ENCODE measurements at places on chromosomes 13 and 19.

DNA sequence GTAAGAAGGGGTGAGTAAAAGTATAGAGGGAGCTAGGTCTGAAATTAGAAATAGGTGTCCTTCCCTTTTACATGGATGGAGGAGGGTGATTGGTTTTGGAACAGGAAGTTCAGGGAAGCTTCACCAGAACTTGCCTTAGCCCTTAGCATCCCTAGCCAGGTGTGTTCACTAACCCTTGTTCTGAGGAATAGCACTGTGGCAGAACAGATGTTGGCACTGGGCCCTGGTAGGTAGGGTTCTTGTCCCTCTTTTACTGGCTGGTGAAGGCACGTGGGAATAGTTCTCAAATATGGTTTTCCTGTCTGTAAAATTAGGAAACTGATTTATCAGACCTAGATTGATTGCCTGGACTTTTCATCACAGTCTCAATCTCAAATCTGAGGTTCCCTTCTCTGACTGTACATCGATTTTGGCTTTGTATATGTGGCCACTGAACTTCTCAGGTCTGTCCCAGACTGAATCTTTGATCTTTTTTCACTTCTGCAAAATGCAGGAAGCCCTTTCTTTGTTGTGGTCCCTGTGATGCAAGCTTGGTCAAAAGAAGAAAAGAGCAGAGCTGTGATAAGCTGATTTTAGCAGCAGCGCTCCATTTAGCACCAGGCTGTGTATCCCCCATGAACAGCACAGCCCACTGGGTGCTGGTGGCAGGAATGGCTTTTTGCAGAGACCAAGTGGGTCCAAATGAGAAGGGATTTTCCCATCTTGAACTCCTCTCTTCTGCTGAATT lies 86.2 kb upstream of the HTR2A start:
- DNase-seq: no peak

GRCh38 chr19:45508861-45509691 lies 1.8 kb downstream of the VASP start:
- no peak for DNase-seq

GRCh38 chr13:111623743-111624505 lies 303.5 kb downstream of the TEX29 start:
- DNase-seq: no peak

DNA sequence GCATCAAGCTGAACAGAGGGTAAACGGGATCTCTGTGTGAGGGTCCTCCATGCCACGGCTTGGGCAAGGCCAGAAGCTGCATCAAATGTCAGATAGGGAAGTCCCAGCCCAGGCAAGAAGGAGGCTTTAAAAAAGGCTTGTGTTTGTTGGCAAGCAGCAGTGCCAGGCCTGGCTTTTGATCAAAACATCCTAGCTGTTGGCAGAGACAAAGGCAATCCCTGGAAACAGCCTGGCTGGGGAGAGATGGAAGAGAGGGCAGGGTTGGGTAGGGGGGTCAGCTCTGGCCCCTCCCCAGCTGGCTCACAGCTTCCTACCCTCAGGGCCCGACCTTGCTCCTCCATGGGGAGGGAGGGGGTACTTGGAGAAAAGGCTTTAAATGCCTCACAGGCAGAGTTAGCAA lies 61.8 kb upstream of the KCTD15 start:
- no peak for DNase-seq

GRCh38 chr13:46855166-46855565 lies 41.7 kb downstream of the HTR2A start:
- DNase-seq: no peak

DNA sequence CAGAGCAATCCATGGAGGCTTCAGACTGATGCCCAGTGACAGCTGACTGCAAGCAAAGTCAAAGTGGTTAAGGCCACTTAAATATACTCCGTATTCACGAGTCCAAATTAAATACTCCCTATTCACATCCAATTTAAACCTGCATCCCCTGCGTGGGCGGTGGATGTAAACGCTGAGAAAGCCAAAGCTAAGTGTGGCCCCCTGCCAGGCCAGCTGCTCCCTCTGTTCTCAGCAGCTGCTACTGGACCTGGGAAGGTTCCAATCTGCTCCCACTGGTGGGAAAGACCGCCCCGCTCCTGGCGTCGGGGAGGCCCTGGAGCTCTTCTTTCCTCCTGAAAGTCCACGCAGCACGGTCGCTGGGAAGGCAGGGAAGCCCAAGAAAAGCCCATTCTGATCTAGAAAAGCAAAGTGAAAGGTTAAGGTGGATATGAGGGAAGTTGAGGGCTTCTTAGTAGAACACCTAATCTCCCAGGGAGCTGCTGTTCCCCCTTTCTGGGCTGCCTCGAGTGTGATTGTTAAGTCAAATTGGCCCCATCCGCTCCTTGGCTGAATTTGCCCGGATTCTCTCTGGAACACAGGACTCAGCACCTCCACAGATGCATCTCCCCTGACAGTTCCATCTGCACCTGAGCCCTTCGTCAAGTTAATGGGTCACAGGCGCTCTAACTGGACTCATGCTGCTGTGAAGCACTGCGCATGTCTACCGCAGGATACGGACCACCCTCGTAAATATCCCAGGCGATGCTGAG lies 205.5 kb downstream of the USP12 start:
- DNase-seq: no peak

DNA sequence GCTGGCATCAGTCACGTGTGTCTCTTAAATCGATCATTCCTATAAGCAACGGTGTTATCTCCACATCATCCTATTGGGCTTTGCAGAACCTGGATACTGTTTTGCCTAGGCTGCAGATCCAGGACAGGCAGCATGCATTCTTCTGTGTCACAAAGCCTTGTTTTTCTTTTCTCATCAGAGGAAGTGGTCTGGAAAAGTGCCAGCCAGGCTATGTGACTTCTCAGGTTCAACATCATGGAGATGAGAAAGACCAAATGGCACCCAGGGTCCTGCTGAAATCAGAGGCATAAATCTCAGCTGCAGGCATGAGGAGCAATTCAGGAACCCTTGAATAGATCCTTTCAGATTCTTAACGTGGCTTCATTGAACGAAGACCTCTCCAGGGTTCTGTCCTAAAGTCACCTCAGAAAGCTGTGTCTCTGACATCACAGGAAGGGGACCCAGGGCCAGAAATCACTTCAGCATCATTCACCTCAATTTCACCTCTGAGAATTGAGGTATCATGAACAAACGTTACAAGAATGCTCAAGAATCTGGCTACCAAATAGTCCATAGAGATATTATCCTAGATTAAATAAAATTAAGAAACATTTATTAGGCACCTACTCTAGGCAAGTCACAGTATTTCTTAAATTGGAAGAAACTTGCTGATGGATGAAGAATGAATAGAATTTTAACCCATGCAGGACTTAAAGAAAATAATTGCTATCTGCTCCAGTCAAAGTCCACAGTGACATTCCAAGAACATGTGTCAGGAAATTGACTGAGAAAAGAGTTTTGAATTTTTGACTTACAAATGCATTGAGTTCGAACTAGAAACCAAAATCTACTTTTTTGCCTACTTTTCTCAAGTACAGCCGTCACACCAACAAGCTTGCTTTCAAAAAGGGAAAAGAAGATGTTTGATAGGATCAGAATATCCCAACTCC lies 124.1 kb downstream of the COG6 start:
- peak; percentile 25 for DNase-seq

DNA sequence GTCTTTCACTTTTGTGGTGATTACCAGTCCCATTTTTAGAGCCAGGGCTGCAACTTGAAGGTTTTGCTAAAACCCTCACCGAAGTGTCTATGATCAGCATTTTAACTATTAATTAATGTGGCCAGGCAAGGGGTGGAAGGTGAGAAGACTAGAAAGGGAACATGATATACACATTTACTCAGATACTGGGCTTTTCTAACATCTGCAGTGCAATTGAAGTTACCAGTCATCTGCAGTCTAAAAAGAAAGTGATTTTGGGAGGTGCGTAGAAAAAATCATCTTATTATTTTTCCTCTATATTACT lies 481 bp downstream of the ALOX5AP start:
- DNase-seq: no peak

DNA sequence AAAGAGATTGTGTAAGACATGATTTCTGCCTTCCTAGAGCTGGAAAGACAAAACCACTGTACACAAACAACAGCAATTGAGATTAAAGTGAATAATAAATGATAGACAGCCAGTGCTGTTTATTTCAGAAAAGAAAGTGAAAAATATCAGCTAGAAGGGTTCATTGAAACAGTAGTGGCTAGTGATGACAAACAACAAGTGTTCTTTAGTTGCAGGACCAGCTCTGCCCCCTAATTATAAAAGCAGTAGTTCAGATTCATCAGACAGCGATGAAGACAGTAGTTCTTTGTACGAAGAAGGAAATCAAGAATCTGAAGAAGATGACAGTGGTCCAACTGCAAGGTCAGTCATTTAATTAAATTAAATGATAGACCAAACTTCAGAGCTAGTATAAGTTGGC lies 14.8 kb downstream of the GPALPP1 start:
- no peak for DNase-seq

DNA sequence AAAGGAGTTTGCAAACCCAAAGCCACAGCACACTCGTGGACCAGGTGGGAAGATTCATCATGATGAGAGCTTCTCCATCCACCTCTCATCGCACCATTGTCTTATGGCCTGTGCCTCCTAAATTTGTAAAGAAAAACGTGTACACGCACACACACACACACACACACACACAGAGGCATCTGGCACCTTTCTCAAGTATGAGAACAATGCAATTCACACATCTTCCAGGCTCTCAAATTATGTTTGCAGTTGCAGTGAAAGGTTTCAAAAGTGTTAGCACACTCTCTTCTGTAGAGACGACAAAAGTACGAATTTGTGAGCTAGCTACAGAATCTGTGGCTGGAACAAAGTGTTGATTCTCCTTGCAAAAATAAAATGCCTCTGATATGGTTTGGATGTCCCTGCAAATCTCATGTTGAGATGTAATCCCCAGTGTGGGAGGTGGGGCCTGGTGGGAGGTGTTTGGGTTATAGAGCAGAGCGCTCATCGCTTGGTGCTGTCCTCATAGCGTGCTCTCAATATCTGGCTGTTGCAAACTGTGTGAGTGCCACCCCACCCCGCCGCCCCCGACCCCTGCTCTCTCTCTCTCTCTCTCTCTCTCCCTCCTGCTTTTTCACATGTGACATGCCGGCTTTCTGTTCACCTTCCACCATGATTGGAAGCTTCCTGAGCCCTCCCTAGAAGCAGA lies 21.8 kb upstream of the RAB20 start:
- DNase-seq: no peak

GRCh38 chr13:73623281-73623680 lies 510.9 kb downstream of the KLF12 start:
- no peak for DNase-seq

DNA sequence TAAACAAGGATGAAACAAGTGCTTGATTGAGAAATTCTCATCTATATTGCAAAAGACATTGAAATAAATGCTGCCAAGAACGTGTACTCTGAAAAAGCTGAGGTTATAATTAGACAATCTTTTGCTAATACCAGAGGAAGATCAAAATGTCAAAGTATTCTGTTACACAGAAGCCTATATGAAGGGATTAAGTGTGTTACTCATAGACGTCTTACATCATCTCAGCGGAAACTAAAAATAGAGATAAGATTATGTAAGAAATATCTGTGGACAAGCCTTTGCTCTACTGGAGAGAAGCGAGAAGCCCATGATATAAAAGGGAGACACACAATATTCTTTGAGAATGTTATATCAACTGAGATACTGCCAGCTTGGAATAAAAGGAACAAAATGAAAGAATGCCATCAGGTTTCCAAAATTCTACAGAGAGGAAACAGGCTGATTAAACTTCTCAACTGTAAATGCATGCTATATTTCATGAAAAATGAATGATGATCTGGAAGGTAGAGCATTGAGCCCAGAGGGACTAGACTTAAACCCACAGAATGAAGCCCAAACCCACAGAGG lies 699.0 kb downstream of the GPC5 start:
- no peak for DNase-seq

DNA sequence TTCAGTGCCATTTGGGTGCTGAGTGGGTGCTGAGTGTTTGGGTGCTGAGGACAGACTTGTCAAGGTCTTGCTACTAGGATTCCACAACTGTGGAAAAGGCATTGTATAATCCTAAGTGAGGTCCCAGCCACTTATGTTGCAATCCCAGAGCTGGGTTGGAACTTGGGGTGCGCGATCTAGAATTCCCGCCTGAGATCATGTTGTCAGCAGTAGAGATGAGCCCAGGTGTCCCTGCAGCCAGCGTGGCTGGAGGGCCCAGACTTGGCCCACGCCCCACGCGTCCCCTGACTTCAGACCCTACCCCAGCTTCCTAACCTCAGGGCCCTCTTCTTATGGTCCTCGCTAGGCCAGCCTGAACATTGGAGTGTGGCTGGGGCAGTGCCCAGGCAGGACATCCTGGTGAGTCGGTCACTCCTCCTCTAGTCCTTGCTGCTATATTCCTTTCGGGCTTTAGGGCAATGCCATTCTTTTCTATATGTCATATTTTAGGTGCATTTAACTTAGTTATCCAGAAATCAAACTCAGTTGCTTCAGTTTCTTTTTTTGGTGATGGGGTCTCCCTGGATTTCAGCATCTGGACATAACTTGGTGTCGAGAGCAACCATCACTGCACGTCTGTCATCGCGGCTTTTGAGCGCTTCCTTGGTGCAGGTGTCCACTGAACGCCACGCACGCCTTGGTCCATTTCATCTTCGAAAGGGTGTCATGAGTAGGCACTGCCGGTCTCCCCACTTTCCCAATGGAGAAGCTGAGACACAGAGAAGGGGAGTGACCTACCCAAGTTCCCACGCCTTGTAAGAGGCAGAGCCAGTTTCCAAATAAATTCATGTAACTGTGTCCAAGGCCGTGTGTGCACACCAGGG lies 46.4 kb upstream of the F7 start:
- DNase-seq: no peak

GRCh38 chr13:83877651-83878355 lies 4.5 kb downstream of the SLITRK1 start:
- DNase-seq: no peak

- DNase-seq: no peak
Measured at GRCh38 chr19:43759515-43759914, 4.8 kb upstream of the SMG9 start.

DNA sequence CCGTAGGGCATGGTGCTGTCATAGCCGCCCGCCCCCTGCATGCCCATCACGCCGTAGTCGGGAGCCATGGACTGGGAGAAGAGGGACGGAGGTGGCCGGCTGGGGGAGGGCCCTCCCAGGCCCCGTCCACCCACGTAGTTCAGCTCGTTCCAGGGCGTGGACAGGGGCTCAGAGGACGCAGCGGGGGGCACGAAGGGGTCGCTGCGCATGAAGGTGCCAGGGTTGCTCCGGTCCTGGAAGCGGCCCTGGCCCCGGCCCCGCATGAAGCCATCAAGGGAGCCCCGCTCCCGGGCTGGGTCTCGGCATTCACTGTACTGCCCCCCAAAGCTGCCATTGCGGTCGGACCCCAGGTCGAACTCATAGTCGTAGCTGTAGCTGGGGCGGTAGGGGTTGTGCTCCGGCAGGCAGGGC lies 6.7 kb downstream of the AKAP8 start:
- DNase-seq: no peak

GRCh38 chr13:101880581-101880980 lies 428.1 kb downstream of the ITGBL1 start:
- DNase-seq: no peak

- DNase-seq: no peak
Measured at GRCh38 chr19:54426291-54426931, 11.1 kb downstream of the TTYH1 start.

GRCh38 chr19:18477974-18478373 lies 40.0 kb upstream of the ISYNA1 start:
- DNase-seq: no peak

- no peak for DNase-seq
Measured at GRCh38 chr13:93875547-93875946, 603.9 kb downstream of the DCT start.

- no peak for DNase-seq
Measured at GRCh38 chr19:18153556-18154134, 682 bp downstream of the PIK3R2 start.

- DNase-seq: no peak
Measured at GRCh38 chr19:13984186-13984585, 21.9 kb downstream of the RFX1 start.

- DNase-seq: no peak
Measured at GRCh38 chr19:2087621-2088100, 8.5 kb downstream of the MOB3A start.

Data from activated CD4-positive, alpha-beta T cell treated with anti-CD3 and anti-CD28 coated beads, Interleukin-2, amount 50 U/mL, for 4 hours (primary cell).